HuH-7.5 (cell line): ENCODE measurements at places on chromosomes 7 and 10.

DNA sequence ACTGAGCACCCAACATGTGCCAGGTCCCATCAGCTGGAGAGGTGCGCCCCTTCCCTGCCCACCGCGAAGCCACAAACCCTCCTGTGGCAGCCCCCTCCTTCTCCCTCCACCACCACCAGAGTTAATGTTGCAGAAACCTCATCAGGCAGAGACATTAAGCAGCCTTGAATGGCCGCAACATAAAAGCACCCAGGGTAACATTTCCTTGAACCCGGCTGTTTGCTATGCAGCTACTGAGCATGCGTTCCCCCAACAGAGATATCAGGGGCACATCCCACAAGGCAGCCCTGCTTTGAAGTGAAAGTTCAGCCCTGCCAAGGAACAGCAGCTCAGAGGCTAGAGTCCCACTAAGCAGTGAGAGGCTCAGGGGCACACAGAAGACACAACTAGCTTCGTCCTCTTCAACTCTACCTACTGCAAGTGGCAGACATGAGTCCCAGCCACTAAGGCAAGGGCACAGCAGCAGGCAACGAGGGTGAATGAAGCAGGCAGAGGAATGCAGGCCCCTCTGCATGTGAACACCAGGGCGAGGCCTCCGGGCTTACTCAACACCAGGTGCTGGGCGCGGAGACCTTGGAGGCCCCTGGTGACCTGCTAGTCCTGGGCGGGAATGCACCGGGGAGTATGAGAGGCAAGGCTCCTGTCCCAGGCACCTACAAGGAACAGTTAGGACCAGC, 107.4 kb downstream of the SLIT1 start:
- DNase-seq, result no peak

- no peak for DNase-seq
Observed at GRCh38 chr7:122298618-122299017, 5.9 kb downstream of the FEZF1 start.

GRCh38 chr7:135180122-135180521, 9.6 kb upstream of the CYREN start:
- DNase-seq, result no peak

DNA sequence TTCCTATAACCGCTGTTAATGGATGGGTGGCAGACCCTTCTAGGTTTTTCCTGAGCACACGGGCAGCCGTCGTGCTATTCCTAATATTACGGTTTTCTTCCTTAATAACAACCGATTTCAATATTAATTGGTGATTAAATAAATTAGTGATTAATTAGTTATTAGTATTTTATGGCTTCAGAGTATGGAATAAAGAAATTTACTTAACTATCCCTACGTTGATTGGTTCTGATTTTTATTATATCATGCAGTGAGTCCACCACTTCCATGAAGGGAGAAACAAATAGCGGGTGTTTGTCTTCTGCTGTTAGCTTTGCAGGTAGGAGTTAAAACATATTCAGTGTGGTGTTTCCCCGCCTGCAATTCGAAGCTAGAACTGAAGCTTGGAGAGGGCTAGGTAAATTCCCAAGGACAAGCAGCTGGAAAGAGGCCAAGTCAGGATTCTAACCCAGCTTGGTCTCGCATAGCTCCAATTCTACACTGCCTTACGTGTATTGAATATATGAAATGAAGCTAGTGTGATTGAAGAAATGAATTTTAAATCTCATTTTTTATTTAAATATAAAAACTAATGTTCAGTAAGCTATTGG, 928 bp upstream of the CSTF2T start:
- no peak for DNase-seq

DNA sequence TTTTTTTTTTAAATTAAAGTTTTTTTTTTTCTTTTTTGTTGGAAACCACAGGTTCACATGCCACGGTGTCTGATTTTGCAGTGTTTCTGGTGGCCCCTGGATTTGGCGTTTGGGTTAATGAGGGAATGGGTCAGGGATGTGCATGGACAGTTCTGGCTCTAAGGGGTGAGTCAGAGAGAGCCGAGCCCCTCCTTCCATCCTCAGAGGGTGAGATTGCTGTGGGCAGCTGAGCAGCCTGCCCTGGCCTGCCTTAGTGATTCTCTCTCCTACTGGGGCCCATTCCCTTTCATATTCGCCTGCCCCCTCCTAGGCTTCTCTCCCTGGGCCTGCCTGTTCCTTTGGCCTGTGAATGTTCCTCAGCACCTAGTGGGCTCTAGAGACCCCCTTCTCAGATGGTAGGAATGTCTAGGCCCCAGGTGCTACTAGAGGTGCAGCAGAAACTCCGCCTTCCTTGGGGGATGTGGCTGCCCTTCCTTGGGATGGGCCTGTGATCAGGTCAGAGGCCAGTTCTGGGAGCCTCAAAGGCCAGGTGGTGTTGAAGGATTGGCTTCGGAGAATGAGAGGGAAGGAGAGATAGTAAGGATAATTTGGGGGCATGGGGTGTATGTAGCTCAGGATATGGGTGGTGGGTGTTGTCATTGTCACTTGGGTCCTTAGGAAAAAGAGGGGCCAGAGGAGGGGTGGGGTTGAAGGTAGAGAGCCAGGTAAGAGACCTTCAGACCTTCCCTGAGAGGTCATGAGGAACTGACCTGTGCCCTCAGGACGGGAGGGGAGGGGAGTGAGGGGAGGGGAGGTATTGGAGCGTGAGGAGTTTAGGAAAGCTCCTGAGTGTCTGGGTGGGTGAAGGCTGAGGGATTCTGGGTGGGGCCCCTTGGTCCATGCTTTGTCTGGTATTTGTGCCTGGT, 19.8 kb downstream of the TSPAN14 start:
- no peak for DNase-seq

- DNase-seq, result no peak
Observed at GRCh38 chr10:18619016-18619415, 32.4 kb downstream of the NSUN6 start.

- DNase-seq, result no peak
Observed at GRCh38 chr10:124963866-124964720, 22.2 kb downstream of the ZRANB1 start.
